ENCODE measurements at places on chromosomes 12 and 14. TPM values are rescaled to one million over a fixed set of nuclear protein-coding genes. Genes with fewer than 3 reads are reported as not detected.

Gene SPX
- total RNA-seq, result not detected

Gene BAZ1A
- 17.3 TPM for total RNA-seq

Gene TMEM229B
- total RNA-seq, result 1.2 TPM

Gene ADAM21
- not detected for total RNA-seq

Gene TEX52
- not detected for total RNA-seq

DNA sequence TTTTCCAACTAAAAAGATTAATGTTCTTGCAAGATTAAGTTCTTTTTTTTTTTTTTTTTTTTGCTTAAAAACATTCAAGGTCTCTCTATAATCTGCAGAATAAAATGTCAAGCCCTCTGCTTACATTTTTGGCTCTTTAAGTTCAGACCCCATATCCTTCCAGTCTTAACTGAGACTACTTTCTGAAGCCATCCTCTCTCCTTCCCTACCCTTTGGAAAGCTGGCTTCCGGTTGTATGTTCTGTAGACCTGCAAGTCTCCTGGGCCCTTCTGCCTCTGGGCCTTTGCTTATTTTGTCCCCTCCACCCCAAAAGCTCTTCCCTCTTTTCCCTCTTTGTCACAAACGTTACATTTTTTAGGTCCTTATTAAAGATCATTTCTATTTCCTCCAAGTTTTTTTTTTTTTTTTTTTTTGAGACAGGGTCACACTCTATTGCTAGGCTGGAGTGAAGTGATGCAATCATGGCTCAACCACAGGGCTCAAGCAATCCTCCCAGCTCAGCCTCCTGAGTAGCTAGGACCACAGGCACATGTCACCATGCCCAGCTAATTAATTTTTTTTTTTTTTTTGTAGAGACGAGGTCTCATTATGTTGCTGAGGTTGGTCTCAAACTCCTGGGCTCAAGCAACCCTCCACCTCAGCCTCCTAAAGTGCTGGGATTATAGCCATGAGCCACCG, 46.5 kb downstream of the PTPRB start:
- no peak overlapping the region for H3K27ac ChIP-seq
- no peaks in the 10 kb centered on the region for H3K27me3 ChIP-seq
- no peaks in the 10 kb centered on the region for H3K4me1 ChIP-seq
- no peak overlapping the region for H3K4me3 ChIP-seq
- no peak for DNase-seq
- H3K36me3 ChIP-seq, result no peaks in the 10 kb centered on the region

DNA sequence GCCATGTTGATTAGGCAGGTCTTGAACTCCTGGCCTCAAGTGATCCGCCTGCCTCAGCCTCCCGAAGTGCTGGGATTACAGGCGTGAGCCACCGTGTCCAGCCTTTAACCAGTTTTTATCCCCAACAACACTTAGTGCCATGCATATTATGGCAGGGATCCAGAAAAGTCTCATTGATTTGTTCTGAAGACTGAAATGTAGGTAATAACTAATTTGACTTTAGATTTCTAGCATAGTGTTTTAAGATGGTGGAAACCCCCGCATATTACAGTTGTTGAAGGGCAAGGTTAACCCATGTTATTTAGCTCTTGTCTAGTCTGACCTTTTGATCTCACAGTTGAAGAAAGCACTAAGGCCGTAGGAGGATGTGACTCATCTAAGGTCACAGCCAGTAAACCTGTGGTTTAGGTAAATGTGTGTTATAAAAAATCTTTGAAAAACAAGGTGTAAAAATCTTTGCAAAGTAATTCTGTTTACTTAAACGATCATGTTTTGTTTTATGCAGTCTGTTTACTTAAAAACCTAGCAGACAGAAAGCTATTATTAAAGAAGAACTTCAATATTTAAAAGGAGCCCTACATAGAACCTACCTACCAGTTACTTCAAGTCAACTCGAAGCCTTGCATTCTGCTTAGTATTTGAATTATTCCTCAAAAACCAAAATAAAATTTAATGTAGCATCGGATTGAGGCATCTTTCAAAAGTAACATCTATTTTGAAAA, 24.8 kb downstream of the BICDL1 start:
- H3K27me3 ChIP-seq, result no peaks in the 10 kb centered on the region
- no peaks in the 10 kb centered on the region for H3K36me3 ChIP-seq
- H3K4me1 ChIP-seq, result peaks cover 25% of the 10 kb centered on the region
- DNase-seq, result peak; percentile 78
- H3K4me3 ChIP-seq, result no peak overlapping the region

DNA sequence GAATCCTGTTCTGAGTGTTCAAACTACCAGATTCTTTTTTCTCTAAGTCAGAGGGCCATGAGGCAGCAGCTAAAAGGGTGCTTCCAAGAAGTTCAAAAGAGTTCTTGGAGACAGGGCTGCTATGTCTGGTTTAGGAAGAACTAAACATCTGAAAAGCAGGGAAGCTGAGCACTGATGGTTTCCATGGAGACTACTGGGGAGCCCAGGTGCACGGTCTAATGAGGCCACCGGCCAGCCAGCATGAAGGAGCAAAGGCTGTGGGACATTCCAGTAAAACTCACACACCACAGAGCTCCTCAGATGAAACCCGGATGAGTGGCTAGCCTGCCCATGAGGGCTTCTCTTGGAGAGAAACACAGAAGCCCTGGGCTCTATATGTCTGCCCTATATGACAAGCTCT, 97.3 kb downstream of the KCNK10 start:
- no peak for DNase-seq
- H3K27ac ChIP-seq, result no peak overlapping the region
- H3K27me3 ChIP-seq, result 0 out of 2 replicates have a peak, but pooled peaks cover 4% of the 10 kb centered on the region
- no peaks in the 10 kb centered on the region for H3K36me3 ChIP-seq

GRCh38 chr14:84064316-84065125, 1465.4 kb upstream of the FLRT2 start:
- H3K27ac ChIP-seq, result no peak overlapping the region
- H3K27me3 ChIP-seq, result no peaks in the 10 kb centered on the region
- H3K4me3 ChIP-seq, result no peak overlapping the region

DNA sequence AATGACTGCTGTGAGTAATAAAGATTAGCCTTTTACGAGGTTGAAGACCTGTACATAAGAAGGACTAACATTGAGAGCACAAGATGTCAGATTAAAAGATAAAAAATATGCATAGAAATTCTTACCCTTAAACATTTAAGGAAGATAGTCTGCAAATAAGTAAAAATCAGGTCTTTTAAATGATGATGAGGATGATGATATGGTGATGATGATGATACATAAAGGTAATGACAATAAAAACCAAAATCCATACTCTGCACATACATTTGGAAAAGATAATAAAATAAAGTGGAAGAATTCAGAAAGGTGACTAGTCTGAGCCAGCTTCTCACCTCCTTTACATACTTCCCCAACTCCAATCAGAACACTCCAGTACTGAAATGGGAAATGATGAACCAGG, 124.5 kb downstream of the PTCSC3 start:
- no peaks in the 10 kb centered on the region for H3K27me3 ChIP-seq
- H3K4me1 ChIP-seq, result peaks cover 2% of the 10 kb centered on the region
- no peak overlapping the region for H3K27ac ChIP-seq
- no peak overlapping the region for H3K4me3 ChIP-seq

GRCh38 chr14:61077951-61078720, 97.1 kb downstream of the SLC38A6 start:
- DNase-seq, result no peak
- no peaks in the 10 kb centered on the region for H3K4me1 ChIP-seq
- no peaks in the 10 kb centered on the region for H3K36me3 ChIP-seq
- no peak overlapping the region for H3K4me3 ChIP-seq
- H3K27ac ChIP-seq, result no peak overlapping the region
- no peaks in the 10 kb centered on the region for H3K27me3 ChIP-seq

DNA sequence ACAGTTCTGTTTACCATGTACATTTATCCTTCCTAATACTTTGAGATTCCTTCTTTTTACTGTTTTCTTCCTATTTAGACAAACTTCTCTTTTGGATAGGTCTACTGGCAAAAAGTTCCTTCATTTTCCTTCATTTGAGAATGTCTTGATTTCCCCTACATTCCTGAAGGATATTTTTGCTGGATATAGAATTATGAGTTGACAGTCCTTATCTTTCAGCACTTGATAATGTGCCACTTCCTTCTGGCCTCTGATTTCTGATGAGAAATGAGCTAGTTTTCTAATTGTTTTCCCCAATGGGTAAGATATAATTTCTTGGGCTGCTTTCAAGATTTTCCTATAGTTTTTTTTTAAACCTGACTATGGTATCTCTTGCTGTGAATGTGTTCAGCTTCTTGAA, 75.6 kb downstream of the CEP83 start:
- no peaks in the 10 kb centered on the region for H3K36me3 ChIP-seq
- no peak for DNase-seq
- no peak overlapping the region for H3K4me3 ChIP-seq
- no peak overlapping the region for H3K27ac ChIP-seq

DNA sequence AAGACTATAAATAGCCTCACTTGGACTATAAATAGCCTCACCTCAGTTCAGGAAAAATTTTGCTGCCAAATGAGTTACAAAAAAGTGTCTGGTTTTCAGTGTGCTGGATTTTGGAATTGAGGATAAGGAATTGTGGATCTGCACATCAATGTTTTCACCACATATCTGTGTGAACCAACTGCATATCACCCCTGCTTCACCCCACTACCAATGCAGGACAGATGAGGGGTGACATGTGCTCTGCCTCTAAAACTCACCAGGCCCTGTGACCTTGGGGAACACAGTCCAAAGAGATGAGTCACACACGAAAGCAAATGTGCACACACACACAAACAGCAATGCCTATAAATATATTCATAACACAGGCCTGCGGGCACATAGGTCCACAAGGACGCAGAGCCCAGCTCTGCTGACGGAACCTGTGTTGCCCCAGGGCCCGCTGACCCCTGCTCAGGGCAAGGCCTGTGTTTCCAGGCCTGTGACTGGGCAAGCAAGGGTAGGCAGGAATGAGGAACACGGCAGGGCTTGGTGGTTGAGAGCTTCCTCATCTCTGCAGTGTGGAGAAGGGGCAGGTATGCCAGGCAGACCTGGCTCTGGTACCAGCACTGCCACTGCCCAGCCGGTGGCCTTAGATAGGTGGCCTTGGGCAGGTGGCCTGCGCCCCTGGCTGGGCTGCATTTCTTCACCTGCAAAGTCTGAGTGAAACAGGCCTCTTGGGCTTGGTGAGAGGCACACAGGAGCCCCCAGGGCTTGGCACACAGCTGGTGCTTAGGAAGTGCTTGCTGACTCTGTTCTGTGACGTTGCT, 82.4 kb downstream of the ARL6IP4 start:
- H3K4me3 ChIP-seq, result no peak overlapping the region
- DNase-seq, result peak; percentile 88
- H3K36me3 ChIP-seq, result no peaks in the 10 kb centered on the region
- no peaks in the 10 kb centered on the region for H3K27me3 ChIP-seq
- peak overlapping the region; percentile 90 for H3K27ac ChIP-seq
- H3K4me1 ChIP-seq, result peaks cover 42% of the 10 kb centered on the region

DNA sequence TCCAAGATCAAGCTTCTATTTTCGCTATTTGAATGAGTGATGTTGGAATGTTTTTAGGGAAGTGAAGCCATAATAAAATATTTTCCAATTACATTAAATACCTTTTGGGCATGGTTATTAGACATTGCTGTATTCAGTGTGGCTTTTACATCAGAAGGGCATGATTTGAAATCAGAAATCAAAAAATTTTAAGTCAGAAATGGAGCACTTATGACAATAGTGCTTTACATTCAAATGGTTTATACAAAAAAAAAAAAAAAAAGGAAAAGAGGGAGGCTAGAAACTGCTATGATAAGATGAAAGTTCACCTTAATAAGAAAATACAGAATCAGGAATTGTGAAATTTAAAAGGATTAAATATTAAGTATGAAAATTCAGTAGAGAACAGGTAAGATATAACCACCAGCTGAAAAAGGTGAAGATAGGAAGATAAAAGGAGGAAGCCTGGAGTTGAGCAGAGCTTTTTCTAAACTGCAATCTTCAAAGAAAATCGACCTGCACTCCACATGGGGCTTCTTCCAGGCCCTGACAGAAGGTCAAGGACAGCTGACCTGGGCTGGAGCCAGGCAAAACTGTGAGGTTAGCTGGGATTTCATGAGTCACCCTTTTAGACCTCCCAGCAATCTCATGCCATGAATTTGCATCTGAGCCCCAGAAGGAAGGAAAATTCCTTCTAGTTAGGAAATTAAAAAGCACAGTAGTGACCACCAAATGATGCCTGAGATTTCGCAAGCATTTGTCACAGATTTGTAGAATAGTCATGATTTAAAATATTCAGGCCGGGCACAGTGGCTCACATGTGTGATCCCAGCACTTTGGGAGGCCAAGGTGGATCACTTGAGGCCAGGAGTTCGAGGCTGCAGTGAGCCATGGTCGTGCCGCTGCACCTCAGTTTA, 23.4 kb upstream of the BMP4 start:
- H3K27ac ChIP-seq, result no peak overlapping the region
- no peak overlapping the region for H3K4me3 ChIP-seq
- H3K4me1 ChIP-seq, result no peaks in the 10 kb centered on the region
- H3K36me3 ChIP-seq, result no peaks in the 10 kb centered on the region
- no peaks in the 10 kb centered on the region for H3K27me3 ChIP-seq

GRCh38 chr12:92408072-92408900, 262.6 kb upstream of the BTG1 start:
- H3K4me3 ChIP-seq, result no peak overlapping the region
- no peaks in the 10 kb centered on the region for H3K27me3 ChIP-seq
- H3K4me1 ChIP-seq, result no peaks in the 10 kb centered on the region

DNA sequence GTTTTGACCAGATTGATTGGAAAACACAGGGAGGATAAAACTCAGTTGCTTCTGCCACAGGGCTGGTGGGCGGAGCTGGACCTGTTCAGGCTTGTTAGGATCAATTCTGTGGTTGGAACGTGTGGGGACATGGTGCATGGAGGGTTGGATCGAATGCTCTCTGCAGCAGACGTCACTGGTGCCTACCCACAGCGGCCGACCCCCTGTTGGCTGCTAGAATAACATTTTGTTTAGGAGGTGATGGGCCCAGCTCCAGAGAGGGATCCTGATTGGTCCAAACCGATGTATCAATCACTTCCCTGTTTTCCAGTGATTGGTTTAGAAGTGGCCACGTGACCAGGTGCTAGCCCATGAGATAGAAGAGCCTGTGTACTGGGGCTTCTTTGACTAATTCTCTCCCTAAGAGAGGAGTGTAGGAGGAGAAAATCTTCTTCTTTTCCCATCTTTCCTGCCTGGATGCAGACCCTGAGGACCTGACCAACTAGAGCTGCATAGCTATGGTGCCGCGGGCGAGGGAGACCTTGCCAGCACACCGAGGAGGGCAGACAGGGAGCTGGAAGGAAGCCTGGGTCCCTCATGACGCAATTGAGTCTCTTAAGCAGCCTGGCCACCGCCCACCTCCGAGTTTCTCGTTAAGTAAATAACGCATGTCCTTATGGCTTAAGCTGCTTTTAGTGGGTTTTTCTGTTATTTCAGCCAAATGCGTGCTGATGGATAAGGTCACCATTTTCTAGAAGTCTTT, 163.5 kb downstream of the AACS start:
- H3K4me1 ChIP-seq, result no peaks in the 10 kb centered on the region
- H3K27ac ChIP-seq, result no peak overlapping the region
- H3K4me3 ChIP-seq, result no peak overlapping the region
- no peaks in the 10 kb centered on the region for H3K36me3 ChIP-seq
- DNase-seq, result no peak

- no peaks in the 10 kb centered on the region for H3K36me3 ChIP-seq
- no peak overlapping the region for H3K27ac ChIP-seq
- H3K4me3 ChIP-seq, result no peak overlapping the region
- no peaks in the 10 kb centered on the region for H3K27me3 ChIP-seq
- H3K4me1 ChIP-seq, result peaks cover 8% of the 10 kb centered on the region
- DNase-seq, result peak; percentile 45
Measured at GRCh38 chr14:105273062-105273461, 24.7 kb downstream of the BTBD6 start.

GRCh38 chr12:90999966-91000365, 4.8 kb downstream of the EPYC start:
- H3K36me3 ChIP-seq, result no peaks in the 10 kb centered on the region
- peaks cover 31% of the 10 kb centered on the region for H3K4me1 ChIP-seq
- H3K27me3 ChIP-seq, result no peaks in the 10 kb centered on the region
- 0 out of 2 replicates have a peak overlapping the region, but pooled peaks have one; percentile 8 for H3K27ac ChIP-seq

- no peak for DNase-seq
- no peaks in the 10 kb centered on the region for H3K36me3 ChIP-seq
- H3K27me3 ChIP-seq, result no peaks in the 10 kb centered on the region
- peaks cover 4% of the 10 kb centered on the region for H3K4me1 ChIP-seq
- H3K27ac ChIP-seq, result no peak overlapping the region
Measured at GRCh38 chr12:27555925-27556778, 32.1 kb downstream of the PPFIBP1 start.
